ENCODE measurements at places on chromosomes 5 and 9. TPM values are rescaled to one million over a fixed set of nuclear protein-coding genes. Genes with fewer than 3 reads are reported as not detected.

Gene KIF24
- total RNA-seq = 0.63 TPM

Gene ANXA2R
- total RNA-seq = 5.5 TPM

Gene ELAVL2
- not detected for total RNA-seq

Gene FAF2
- total RNA-seq = 31.1 TPM

Gene SV2C
- total RNA-seq = 0.06 TPM

Gene PCDHA10
- total RNA-seq = 2.5 TPM

Gene DAB2
- total RNA-seq = 166 TPM

Gene CDX1
- total RNA-seq = not detected

Gene PRR16
- total RNA-seq = 1.9 TPM

Gene PCDHAC1
- total RNA-seq = 2.1 TPM

GRCh38 chr5:16049761-16050160, 129.8 kb downstream of the MARCHF11 start:
- DNase-seq = no peak

- DNase-seq = no peak
Measured at GRCh38 chr9:76112151-76112550, 221.7 kb downstream of the PCSK5 start.

DNA sequence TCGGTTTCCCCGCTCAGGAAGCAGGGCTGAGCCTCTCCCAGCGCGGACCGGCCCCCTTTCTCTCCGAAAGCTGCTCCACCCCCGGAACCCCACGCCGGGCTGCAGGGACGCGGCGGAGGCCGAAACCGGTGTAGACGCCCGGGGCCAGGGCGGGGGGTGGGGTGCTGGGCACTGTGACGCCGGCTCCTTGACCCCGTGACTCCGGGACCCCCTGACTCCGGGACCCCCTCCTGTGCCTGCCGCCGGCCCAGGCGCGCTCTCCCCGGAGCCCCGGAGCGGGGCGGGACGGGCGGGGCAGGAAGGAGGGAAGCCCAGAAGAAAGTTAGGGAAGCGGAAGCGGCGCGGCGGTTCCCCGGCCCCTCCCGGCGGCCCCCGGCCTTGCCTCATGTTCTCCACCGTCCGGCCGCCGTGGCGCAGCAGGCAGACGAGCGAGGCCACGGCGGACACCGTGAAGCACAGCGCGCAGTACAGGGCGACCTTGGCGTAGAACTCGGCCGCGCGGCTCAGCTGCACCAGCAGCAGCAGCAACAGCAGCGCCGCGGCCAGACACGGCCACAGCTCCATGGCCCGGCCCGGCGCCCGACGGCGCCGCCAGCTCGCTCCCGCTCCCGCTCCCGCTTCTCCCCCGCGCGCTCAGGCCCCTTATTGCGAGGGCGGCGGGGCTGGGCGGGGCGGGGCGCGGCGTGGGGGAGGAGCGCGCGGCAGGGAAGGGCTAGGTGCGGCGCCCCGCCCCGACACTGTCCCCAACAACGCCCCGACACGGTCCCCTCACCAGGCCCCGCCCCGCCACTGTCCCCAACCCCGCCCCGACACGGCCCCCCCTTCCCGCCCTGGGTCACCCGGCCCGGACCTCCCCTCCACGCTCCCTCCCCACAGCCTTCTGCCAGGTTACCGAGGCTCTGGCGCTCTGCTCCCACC, at the start of gene AGPAT2:
TSS of gene AGPAT2 (minus strand) at position 664 of the 918 bp plus-strand sequence. CDS start at position 564, 100 bp downstream.
- DNase-seq = no peak

- no peak for DNase-seq
Measured at GRCh38 chr5:127085371-127085770, 12.1 kb upstream of the C5orf63 start.

DNA sequence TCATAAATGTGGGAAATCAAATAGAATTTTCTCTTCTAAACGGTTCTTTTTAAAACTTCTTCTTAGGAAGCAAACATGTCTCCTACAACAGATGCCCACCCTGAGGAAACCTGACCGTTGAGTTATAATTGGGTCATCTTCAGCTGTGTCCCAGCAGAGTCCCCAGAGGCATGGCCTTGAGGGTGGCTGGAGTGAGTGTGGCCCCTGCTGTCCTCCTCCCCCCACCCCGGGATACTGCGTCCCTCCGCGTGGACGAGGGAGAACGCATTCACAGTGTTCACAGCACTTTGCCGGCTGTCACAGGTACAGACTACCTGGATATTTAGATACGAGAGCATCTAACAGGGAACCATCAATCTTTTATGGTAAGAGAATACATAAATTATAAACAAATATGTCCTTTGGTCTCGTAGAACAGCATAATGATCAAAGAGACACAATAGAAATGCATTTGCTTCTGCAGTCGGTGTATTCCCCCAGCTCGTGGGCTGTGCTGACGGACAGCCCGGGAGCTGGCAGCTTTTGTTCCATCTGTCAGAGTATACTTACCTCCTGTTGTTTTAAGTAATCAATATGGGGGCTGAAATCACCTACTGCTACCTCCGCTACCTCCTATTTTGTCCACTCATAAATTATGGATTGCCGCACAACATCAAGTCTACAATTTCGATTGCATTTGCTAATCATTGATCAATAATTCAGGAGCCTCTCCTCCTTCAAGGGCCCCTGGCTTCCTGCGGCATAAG, 214.7 kb downstream of the IRX2 start:
- no peak for DNase-seq

- DNase-seq = no peak
Measured at GRCh38 chr5:124584991-124585715, 161.3 kb downstream of the ZNF608 start.

DNA sequence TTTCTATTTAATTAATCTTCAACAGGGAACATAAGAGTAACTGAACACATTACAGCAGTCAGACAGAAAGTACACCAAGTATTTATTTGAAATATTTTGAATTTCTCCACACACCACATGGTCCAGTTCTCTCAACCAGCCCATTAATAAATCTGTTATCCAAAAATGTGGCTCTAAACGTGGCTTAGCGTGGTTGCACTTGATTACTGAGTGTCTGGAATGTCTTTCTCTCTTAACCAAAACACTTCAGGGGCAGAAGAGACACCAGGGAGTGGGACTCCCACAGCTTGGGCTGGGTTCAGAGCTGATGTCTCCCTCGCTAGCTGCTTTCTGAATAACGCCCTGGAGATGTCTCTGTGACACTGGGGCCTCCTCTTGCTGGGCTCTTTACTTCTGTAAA, 52.6 kb upstream of the FANCC start:
- DNase-seq = no peak

GRCh38 chr5:60402161-60402785, 297.7 kb downstream of the DEPDC1B start:
- DNase-seq = no peak

DNA sequence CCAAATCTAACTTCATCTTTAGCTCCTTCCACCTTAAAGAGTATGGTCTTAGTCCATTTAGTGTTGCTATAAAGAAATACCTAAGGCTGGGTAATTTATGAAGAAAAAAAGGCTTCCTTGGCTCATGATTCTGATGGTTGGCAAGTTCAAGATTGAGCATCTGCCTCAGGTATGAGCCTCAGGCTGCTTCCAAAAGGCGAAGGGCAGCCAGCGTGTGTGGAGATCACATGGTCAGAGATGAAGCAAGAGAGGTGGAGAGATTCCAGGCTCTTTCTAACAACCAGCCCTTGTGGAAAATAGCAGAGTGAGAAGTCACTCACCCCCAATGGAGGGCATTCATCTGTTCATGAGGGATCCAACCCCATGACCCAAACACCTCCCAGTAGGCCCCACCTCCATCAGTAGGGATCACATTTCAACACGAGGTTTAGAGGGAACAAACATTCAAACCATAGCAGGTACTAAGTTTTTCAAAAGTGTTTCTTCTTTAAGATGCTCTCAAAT, 225.9 kb downstream of the SGCD start:
- no peak for DNase-seq

DNA sequence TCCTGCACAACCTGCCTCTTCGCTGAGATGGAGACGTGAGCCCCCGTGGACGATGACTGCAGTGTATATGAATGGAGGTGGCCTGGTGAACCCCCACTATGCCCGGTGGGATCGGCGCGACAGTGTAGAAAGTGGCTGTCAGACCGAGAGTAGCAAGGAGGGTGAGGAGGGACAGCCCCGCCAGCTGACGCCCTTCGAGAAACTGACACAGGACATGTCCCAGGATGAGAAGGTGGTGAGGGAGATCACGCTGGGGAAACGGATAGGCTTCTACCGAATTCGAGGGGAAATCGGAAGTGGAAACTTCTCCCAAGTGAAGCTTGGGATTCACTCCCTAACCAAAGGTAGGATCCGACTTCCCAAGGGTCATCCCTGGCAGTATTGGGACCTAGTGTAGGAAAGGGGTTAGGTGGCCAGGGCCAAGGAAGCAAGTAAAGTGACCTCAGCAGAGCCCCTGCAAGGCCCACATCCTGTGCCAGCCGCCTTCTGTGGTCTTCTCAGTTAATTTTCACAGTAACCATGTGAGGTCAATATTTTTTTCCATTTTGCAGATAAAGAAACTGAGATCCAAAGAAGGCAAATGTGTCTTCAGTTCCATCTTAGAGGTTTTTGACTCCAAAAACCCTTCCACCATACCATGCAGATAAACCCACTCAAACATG, 53.8 kb downstream of the NIM1K start:
- DNase-seq = no peak

DNA sequence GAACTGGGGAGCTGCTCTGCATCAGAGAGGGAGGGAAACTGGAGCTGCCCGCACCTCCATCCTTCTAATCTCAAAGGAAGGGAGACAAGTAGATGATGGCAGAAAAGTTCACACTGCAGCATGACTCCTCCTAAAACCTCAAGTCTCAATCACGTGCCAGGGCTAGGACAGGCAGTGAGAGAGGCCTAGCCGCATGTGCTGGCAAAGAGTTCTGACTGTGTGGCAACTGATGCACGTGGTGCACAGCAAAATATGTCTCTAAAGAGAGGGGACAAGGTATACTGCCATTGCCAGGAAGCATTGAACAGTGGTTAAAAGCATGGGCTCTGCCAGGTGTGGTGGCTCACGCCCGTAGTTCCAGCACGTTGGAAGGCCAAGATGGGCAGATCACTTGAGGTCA, 38.1 kb downstream of the FBXO10 start:
- no peak for DNase-seq

GRCh38 chr5:158658446-158659230, 441.1 kb downstream of the EBF1 start:
- no peak for DNase-seq

DNA sequence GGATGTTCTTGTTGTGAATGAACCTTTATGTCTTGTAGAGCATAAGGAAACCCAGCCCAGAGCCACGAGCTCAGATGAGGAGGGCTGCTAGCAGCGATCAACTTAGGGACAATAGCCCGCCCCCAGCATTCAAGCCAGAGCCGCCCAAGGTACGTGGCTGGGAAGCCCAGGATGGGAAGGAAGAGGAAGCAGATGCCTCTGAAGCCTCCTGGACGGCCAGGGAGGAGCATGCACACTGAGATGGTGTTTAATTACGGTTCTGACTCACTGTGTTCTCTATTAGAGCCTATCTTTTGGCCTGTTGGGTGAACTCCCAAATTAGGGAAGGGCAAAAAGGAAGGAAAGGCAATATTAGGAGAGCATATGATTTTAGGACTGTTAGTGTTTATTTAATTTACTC, 75.3 kb downstream of the TJP2 start:
- no peak for DNase-seq

DNA sequence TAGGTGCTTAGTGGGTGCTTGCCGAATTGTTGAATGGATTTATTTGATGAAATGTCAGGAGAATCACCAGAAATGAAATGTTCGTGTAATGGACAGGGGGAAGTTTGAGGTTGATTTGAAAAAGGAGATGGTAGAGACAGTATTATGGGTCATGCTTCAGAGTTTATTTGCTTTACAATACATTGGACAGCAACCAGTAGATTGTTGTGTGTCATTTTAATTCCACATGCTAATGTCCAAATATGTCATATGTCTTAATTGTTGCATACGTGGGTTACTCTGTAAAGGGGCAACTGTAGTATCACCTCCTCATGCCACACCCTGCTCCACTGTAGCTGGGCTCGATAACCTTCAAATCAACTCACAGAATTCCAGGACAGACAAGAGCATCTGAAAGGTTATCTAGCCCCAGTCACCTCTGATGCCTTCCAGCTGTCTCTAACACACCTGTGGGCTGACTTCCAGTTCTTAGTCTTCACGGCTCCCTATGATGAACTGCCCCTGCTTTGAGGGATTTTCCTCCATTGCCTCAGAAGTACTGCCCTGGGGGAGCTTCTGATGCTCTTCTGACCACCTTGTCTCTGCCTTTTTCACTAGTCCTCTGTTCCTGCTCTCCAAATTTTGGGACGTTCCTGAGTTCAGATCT, 1.7 kb downstream of the PDCD1LG2 start:
- no peak for DNase-seq

GRCh38 chr5:109567374-109568044, 122.2 kb upstream of the MAN2A1 start:
- DNase-seq = no peak
